ENCODE measurements at places on chromosomes 3 and 15.

DNA sequence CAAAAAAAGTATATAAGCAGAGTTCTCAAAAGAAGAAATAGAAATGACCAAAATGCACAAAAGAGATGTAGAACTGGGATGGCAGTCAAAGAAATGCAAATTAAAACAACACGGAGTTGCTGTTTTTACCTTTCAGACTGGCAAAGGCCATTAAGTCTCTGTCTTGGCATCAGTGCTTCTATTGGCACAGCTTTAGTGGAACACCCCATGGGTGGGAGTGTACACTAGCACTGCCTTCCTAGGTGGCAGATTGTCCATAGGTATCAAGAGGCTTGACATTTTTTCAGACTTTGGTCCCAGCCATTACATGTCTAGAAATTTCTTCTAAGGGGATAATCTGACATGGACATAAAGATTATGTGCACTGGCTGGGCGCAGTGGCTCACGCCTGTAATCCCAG lies 58.1 kb upstream of the VILL start:
- no peak for DNase-seq

DNA sequence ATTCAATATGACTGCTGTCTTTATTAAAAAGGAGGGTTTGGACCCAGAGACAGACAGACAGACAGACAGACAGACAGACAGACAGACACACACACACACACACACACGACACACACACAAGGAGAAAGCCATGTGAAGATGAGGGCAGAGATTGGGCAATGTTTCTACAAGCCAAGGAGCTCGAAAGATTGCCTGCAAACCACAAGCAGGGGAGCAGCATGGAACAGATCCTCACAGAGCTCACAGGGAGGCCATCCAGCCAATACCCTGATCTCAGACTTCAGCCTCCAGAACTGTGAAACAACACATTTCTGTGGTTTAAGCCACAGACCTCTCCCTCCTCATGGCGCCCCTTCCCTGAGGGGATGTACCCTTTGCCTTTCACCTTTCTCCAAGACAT lies 35.8 kb upstream of the ABHD2 start:
- DNase-seq: no peak

DNA sequence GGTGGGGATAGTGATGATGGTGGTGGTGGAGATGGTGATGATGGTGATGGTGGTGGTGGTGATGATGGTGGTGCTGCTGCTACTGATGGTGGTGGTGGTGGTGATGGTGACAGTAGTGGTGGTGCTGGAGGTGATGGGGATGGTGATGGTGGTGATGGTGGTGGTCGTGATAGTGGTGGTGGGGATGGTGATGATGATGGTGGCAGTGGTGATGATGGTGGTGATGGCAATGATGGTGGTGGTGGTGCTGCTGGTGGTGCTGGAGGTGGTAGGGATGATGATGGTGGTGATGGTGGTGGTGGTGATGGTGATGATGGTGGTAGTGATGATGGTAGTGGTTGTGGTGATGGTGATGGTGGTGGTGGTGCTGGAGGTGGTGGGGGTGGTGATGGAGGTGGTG lies 21.3 kb downstream of the DNAJB8 start:
- no peak for DNase-seq

- DNase-seq: no peak
Observed at GRCh38 chr15:79003896-79004295, 59.0 kb upstream of the CTSH start.

DNA sequence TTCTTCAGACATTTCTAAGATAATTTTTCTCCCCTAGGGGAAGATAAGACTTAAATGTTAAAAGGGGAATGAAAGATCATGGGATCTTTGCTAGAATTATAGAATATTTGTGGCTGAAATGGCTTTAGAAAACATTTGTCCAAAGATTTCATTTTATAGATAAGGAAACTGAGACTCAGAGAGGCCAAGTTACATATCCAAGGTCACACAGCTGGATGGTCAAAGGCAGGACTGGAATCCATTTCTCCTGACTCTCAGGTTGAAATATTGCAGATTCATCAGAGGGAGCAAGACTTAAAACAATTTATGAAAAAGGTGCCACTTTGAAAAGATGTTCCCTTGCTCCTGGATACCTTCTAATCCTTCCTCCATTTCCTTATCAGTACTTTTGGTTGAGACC lies 19.5 kb upstream of the LEKR1 start:
- DNase-seq: no peak

- DNase-seq: no peak
Observed at GRCh38 chr3:195149292-195150030, 121.5 kb downstream of the XXYLT1 start.

DNA sequence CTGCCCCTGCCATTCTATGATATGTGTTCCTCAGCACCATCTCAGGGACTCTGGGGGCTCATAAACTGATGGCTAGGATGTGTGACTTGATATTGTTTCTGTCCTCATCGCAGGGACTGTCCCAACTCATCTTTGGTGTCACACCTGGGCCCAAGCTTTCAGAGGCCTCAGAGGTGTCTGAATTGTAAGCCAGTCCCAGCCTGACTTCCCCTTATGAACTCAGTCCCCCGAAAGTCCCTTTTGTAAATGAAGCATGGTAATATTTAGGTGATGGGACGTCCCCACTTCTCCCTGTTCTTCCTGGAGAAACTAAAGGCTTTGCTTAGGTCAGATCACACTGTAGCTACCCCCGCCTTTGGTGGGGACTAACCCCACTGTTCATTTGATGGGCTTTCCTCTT lies 142.4 kb upstream of the TLE3 start:
- peak; percentile 30 for DNase-seq

DNA sequence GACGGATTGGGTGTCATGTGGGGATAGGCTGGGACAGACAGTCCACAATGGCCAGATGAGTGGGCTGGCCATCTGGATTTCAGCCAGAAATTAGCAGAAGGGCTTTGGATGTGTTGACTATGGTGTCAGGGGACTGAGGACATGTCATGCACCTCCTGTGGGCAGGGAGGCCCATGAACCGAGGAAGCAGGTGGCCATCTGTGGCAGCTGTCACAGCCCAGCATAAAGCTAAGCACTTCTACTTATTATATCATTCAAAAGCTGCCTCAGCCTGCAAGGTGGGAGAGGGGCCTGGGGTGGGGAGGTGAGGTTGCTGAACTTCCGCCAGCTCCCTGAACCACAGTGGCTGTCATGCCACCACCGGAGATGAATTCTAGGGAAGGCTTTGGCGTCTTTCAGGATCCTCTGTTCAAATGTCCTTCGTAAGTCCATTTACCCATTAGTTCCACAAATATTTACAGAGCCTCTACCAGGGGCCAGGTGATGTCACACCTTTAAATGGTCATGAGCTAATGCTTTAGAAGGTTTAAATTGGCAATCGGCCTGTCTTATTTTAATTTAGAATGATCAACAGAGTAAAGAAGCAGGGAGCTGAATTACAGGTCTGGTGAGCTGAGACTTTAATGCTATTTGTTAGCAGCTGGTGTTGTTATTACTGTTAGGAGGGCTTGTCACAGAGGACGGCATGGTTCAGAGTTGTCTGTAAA lies 23.6 kb upstream of the CAV3 start:
- DNase-seq: no peak

- no peak for DNase-seq
Observed at GRCh38 chr3:62361824-62362223, 11.5 kb downstream of the FEZF2 start.

DNA sequence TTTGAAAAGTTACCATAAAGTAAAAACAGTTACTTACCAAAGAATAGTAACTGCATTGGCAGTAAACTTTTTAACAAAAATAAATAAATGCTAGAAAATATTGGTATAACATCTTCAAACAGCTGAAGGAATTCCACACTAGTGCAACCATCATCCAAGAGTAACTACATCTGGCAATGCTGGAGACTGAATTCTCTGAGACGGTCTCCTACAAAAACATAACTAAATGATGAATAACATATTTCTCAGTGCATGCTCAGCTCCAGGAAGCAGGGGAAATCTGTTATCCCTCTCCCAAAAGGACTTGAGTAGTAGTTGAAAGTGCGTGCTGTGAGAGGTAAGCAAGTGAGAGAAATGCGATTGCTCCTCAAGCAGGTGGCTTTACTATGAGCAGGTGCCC lies 526.8 kb upstream of the CCDC54 start:
- DNase-seq: no peak

- no peak for DNase-seq
Observed at GRCh38 chr15:64901914-64902313, 9.8 kb upstream of the ANKDD1A start.

GRCh38 chr15:99712415-99712814 lies 20.8 kb downstream of the LYSMD4 start:
- no peak for DNase-seq

DNA sequence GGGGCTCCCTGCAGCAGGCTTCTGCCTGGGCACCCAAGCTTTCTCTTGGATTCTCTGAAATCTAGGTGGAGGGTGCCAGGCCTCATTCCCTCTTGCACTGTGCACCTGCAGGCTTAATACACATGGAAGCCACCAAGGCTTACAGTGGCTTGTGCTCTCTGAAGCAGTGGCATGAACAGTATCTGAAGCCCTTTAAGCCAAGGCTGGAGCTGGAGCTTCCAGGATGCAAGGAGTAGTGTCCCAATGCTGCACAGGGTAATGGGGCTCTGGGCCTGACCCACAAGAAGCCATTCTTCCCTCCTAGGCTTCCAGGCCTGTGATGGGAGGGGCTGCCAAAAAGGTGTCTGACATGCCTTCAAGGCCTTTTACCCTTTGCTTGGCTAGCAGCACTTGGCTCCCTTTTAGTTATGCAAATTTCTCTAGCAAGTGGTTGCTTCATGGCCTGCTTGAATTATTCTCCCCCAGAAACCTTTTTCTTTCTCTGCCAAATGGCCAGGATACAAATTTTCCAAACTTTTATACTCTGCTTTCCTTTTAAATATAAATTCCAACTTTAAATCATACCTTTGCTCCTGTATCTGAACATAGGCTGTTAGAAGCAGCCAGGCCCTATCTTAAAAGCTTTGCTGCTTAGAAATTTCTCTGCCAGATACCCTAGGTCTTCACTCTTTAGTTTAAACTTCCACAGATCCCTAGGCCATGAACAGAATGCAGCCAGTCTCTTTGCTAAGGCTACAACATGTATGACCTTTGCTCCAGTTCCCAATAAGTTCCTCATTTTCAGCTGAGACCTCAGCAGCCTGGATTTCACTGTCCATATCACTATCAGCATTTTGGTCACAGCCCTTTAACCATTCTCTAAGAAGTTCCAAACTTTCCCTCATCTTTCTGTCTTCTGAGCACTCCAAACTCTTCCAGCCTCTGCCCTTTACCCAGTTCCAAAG lies 201.1 kb upstream of the LRRFIP2 start:
- peak; percentile 35 for DNase-seq

- no peak for DNase-seq
Observed at GRCh38 chr3:116087426-116087825, 357.9 kb downstream of the LSAMP start.
